ENCODE measurements at places on chromosomes 3 and 15.

- DNase-seq, result no peak
Measured at GRCh38 chr15:80471881-80472280, 67.7 kb downstream of the ARNT2 start.

DNA sequence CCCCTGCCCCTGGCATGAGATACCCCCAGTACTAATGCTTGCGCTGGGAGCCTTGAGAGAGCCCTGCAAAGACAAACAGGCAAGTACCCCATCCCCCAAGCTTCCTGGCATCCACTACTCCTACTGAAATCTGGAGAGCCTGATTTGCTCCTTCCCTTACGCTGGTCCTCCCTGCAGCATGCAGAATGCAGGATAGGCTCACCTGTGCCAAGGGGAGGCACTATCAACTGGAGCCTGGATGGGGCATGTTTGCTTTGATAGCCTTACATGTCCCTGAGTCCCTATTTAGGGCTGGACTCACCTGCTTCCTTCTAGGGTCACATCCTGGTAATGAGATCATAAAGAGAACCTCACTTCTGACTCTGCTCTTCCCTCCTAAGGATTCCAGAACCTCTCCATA lies 42.9 kb downstream of the RAB11A start:
- DNase-seq, result no peak

GRCh38 chr3:15690230-15690629 lies 88.7 kb downstream of the BTD start:
- DNase-seq, result no peak

- no peak for DNase-seq
Measured at GRCh38 chr3:107619549-107619948, 96.8 kb downstream of the BBX start.

Measured in T-helper 17 cell (primary cell).